ENCODE measurements at places on chromosomes 1 and 21.

GRCh38 chr1:201609661-201610318, 70.9 kb downstream of the NAV1 start:
- no peak for DNase-seq

GRCh38 chr1:108816049-108816893, 40.6 kb downstream of the AKNAD1 start:
- DNase-seq: peak; percentile 78

DNA sequence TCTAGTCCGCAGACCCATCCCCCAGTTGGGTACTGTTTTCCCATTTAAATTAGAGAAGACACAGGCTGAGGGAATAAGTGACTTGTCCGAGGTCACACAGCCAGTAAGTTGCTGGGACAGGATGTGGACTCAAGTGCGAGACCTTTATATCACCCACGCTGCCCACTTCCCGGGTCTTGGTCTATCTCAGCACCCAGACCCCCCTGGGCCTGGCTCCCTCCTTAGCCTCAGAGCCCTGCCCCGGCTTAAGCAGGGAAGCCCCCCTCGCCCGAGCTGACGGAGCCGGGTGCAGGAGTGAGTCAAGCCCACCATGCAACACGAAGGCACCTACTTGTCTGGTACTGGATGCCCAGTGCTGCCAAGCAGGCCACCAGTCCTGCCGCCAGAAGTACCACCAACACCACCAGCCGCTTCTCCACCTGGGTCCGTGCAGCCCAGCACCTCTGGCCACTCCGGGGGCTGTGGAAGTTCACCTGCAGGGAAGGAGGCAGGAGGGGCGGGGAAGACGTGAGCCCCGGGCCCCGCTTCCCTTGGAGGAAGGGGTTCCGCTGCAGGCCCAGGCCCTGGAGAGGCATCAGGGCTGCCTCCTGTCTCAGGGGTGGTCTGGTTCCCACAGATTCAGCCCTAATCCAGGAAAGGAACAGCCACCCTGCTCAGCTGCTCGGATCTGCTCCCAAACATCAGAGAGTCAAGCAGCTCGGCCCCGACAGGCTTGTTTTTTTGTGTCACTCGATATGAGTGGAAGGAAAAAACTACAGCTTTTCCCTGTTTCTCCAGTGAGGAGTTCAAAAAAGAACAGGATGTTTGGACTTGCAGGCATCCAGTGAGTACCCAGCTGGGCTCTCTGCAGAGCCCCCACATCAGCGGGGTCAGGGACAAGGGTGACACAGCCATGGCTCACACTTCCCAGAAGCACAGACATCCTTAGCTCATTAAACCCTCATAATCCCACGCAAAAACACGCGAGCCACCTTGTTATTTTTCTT, 11.1 kb downstream of the ECE1 start:
- DNase-seq: no peak

DNA sequence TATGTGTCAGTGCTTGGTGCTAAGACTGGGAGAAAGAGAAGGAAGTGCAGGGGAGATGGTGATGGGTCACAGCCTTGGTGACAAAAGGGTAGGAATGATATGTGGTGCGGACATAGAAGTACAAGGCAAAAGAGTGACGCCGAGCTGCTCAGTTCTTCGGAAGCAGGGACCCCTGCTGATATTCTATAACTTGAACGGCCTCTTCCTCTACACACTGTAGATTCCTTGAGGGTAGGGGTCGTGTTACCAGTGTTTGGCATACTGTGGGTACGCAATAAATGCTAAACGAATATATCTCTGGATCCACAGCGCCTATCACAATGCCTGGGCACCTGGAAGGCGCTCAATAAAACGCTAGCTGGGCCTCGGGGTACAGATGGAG, 488 bp downstream of the DBT start:
- DNase-seq: no peak

- no peak for DNase-seq
Measured at GRCh38 chr1:235270625-235271024, 57.4 kb downstream of the ARID4B start.

DNA sequence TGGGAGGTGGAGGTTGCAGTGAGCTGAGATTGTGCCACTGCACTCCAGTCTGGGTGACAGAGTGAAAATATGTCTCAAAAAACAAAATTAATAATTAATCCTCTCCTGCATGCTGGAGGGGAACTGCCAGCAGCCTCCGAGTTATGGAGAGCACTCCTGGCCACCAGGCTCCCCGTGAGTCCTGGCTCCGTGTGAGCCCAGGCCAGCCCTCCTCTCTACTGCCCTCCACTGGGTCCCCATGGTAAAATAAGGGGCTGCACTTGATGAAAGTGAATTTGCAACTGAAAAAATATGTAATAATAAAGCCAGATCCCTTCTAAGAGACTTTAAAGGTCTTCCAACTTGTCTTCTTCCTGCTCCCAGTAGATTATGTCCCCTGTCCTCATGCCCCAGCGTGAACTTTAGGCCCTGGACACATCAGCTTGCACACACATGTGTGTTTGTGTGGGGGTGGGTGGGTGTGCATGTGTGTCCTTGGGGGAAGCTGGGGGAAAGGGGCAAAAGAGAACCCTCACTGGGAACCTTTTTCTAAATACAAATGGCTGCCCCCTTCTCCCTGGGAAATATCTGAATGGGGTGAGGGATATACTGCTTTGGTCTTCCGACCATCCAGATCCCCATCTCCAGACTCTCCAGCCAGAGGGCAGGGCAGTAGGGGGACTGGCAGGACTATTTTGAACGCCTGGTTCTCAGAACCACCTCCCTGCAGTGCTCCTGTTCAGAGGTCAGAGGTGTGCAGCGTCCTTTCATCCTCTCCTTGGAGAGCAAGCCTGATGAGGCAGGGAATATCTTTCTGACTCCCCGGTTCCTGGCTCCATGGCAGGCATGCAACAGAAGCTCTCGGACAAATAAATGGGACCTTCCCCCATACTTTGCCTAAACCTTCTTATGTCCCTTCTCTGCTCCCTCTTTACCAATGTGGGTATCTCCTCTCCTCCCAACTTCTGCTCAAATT, 26.2 kb downstream of the NEK2 start:
- peak; percentile 69 for DNase-seq

DNA sequence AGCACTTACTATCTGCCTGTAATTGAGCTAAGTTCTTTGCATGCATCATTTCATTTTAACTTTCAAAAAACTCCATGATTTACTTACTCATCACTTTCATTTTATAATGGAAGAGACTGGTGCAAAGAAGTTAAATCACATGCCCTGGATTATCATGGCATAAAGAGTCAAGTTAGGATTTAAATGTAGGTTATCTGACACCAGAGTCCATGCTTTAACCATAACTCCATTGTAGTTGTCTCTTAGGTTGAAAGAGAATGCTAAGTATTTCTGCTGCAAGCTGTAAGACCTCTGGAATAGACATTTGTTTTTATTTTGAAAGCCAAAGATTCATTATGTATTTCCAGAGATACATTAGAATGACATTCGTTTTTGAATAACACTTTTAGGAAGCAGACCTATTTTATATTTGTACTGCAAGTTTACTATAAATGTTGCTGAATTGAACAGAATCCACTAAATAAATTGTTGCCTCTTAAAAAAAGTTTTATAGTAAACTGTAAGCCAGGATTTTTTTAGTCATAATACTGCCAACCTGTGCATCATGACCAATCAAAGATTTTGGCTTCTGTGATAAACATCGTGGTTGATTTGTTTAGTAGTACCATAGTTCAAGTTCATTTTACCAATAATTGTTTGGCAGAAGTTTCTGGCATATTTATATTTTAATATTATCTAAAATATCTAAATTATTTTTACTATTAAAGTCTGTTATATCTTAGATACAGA, 26.1 kb downstream of the CFH start:
- DNase-seq: no peak

GRCh38 chr1:110159168-110159567, 8.9 kb downstream of the SLC6A17 start:
- DNase-seq: no peak

DNA sequence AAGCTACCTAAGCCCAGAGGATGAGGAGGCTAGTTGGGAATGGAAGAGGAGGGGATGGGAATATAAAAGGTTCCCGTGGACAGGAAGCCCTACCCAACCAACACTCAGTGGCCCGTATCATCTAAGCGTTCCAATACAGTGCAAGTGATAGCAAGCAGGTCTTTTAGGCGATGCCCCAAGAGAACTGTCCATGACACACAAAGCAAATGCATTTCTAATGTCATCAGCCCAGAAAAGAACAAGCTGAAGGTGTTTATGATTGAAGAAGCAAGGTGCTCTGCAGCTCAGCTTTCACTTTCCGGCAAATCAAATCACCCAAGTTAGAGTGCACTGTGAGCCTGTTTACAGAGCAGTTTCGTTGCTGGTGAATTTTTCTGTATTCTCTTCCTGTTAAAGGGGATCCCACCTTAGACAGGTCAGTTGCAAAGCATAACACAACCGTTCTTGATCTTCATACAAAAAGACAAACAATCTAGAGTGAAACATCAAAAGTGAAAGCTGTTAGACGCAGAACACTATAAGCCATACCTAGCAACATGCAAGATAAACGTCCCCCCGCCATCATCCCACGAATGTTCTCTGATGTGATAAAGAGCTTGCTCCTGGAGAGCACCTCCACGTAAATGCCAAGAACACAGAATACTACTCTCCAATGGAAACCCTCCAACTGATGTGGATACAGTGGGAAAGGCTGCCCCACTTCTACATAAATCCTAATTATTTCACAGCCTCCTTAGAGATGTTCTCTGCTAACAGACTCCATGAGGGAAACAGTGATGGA, 54.0 kb downstream of the PGBD5 start:
- DNase-seq: no peak

DNA sequence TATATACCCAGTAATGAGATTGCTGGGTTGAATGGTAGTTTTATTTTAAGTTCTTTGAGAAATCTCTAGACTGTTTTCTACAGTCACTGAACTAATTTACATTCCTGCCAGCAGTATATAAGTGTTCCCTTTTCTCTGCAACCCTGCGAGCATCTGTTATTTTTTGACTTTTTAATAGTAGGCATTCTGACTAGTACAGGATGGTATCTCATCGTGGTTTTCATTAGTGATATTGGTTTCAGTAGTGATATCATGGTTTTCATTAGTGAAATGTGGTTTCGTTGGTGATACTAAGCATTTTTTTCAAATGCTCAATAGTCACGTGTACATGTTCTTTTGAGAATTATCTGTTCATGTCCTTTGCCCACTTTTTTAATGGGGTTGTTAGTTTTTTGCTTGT, 316.8 kb downstream of the PTBP2 start:
- no peak for DNase-seq

DNA sequence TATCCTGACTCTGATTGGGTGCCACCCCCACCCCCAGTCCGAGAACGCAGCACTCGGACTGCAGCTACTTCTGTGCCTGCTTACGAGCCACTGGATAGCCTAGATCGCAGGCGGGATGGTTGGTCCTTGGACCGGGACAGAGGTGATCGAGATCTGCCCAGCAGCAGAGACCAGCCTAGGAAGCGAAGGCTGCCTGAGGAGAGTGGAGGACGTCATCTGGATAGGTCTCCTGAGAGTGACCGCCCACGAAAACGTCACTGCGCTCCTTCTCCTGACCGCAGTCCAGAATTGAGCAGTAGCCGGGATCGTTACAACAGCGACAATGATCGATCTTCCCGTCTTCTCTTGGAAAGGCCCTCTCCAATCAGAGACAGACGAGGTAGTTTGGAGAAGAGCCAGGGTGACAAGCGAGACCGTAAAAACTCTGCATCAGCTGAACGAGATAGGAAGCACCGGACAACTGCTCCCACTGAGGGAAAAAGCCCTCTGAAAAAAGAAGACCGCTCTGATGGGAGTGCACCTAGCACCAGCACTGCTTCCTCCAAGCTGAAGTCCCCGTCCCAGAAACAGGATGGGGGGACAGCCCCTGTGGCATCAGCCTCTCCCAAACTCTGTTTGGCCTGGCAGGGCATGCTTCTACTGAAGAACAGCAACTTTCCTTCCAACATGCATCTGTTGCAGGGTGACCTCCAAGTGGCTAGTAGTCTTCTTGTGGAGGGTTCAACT, 2.1 kb downstream of the RBM15 start:
- DNase-seq: peak; percentile 20

DNA sequence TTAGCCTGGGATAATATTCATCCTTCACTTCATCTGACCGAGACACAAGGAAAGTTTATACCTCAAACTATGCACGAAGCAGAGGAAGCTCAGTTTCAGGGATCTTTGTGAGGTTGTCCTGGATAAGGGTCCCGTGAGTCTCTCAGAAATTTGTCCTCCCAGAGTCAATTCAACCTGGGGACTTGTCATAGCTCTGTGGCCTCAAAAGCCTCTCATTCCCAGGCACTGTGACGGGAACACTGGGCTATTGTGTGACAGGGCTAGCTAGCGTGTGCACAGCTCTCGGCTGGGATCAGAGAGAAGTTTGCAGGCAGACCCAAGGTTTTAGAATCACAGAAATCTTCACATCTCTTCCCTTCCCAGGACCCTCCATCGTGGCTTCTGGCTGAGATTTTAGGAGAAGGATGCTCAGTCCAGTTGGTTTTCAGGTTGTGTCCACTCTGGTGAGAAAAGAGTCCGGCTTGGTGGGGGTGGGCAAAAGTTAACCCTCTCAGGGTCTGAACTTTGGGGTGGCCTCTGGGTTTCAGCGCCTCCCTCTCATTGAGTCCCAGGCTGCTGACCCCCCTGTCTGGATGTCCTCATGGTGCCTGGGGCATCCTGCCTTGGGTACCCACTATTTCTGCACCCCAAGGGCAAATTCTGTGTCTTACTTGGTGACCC, 20.4 kb upstream of the LBR start:
- DNase-seq: no peak

GRCh38 chr1:209657140-209657879, 5.1 kb upstream of the LAMB3 start:
- DNase-seq: no peak

GRCh38 chr1:75765697-75766355, 20.2 kb upstream of the RABGGTB start:
- no peak for DNase-seq

DNA sequence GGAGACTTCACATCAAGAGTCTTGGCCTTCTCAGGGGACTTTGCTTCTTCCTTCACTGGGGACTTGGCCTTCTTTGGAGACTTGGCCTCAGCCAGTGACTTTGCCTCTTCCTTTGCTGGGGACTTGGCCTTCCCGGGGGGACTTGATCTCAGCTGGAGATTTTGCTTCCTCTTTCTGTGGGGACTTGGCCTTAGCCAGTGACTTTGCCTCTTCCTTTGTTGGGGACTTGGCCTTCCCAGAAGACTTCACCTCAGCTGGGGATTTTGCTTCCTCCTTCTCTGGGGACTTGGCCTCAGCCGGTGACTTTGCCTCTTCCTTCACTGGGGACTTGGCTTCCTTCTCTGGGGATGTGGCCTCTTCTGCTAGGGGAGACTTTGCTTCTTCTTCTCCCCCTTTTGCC, 13.5 kb upstream of the CD2 start:
- no peak for DNase-seq
